ENCODE measurements at places on chromosomes 16 and 17.

- no peak for DNase-seq
Observed at GRCh38 chr17:12320286-12320685, 299.6 kb downstream of the MAP2K4 start.

GRCh38 chr16:56915336-56916119 is 16.4 kb upstream of the HERPUD1 start:
- DNase-seq, result no peak

GRCh38 chr16:58639230-58639629 is 9.6 kb upstream of the CNOT1 start:
- no peak for DNase-seq

DNA sequence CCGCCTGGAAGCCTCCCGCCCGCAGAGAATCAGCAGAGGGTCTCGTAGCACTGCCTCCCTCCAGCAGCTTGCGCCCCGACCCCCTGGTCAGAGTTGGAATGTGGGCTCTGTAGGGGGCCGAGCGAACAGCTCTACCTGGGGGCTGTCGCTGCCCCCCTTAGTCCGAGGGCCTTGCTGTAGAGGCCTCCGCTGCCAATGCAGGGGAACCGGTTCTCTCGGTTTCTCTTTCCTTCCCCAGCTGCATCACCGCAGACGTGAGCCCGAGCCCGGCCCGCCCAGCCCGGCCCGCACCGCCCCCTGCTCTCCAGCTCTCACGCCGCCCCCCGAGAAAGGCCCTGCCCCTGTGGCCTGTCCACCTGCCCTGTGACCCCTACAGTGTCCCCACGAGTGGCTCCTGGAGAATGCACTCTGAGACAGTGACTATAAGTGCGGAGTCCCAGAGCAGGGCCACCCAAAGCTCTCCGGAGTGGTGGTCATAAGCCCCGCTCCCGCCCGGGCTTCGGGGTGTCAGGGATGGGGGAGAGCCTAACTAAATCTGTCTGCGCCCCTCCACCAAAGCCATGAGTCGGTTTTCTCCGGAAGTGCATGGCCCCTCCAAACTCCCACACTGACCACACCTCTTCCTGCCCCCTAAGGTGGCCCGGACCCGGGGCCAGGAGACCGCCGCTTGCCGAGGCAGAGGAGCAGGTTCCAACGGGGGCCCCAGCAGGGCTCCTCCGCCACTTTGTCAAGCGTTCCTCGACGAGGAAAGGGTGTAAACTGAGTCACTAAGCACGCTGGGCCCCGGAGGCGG is 1.7 kb downstream of the ARHGAP27 start:
- no peak for DNase-seq

DNA sequence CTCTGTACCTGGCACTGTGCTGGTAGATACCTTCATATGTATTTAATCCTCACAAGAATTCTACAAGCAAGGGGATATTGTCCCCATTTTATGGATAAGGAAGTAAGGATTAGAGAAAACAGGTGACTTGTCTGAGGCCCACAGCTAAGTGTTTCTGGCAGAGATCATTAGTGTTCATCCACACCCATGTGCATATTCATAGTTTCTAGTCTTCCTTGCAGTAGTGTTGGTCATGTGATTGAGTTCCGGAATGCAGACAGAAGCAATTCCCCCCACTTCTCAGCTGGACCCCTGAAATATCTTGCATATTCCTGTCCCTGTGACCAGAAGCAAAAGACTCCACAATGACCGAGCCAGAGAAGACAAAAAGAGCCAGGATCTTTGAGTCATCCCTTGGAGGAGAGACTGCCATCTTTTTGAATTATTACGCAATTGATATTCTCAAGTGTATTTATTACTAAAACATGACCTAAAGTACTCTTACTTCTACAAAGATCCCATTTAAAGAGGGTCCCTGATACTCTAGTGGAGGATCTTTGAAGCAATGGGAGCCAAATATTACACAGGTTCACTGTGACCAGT is 43.4 kb downstream of the SOX9 start:
- DNase-seq, result no peak

DNA sequence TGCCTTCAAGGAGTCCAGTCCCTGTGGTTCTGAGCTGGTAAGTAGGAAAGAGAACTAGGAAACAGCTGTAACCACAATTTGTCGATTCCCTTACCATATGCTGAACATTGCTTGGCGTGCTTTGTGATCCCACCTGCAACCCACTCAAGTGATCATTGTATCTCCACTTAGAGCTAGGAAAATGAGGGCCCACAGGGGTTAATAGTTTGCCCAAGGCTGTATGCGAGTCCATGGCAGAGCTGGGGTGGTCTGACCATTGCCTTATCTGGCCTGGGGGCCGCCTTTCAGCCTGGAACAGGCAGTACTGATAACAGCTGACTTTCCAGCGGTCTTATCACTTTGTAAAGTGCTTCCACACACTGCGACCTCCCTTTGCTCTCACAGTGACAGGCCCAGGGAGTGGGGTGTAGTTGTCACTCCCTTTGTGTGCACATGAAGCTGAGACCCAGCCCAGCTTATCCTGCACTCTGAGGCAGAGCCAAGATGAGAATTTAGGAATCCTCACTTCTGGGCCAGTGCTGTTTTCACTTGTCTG is 9.8 kb downstream of the MYL4 start:
- no peak for DNase-seq

DNA sequence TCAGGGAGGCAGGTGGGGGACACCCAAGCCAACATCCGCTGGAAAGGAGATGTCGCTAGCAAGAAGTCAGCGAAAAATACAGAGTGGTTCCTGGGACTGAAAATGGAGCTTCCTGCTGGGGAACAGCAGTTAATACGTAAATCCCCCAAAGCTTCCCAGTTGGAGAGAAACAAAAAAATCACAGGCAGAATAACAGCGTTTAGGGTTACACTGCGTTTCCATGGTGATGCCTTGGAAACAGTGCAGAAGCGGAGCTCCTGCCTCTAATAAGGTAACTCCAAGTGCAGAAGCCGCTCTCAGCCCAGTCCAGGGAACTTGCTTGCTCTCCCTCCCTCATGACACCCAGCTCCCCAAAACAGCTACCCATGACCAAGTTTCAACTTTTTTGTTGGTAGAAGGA is 73.4 kb downstream of the PLD6 start:
- DNase-seq, result no peak

GRCh38 chr17:16882243-16882925 is 89.5 kb downstream of the TNFRSF13B start:
- no peak for DNase-seq

DNA sequence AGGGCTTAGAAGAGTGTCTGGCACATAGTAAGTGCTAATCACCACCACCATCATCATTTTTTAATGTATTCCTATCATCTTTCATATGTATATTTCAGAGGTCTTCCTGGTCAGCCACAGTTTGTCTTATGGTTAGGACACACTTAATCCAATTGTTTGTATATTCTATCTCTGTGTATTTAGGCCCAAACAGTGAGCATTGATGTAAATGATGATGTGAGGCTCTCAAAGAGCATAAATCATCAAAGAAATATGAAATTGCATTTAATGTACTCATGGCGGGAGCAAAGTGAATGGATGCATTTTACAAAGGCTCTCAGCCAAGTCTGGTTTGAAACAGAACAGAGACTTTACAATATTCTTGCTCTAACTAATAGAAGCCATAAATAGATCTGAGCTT is 24.1 kb upstream of the MPHOSPH6 start:
- no peak for DNase-seq

GRCh38 chr16:47990676-47991075 is 165.1 kb downstream of the ABCC12 start:
- no peak for DNase-seq

- no peak for DNase-seq
Observed at GRCh38 chr17:81232616-81233241, 6.1 kb downstream of the TEPSIN start.

DNA sequence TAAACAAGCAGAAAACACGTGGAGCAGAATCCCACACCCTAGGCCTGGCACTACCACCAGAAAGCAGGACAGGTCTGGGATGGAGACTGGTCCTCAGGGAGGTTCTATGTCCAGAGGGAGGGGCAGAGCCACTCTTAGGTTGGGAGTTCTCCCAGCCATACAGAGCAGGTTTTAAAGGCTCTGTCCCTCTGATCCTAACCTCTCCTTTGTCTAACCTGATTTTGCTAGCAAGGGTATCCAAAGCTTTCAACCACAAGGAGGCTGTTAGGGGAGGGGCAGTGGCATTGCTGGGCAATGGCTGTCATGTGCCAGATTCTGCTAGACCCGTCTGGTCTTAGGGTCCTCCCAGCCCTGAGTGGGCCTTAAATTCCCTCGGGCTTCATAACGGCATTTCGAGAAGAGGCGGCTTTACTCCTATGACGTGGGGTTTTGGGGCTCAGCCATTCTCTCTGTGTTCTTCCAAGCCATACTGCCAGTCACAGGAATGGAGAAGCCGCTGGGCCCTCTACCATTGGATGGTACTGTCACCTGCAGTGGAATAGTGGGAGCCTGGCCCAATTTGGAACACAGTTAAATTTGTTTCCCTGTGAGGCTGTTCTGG is 5.7 kb downstream of the TPPP3 start:
- no peak for DNase-seq

DNA sequence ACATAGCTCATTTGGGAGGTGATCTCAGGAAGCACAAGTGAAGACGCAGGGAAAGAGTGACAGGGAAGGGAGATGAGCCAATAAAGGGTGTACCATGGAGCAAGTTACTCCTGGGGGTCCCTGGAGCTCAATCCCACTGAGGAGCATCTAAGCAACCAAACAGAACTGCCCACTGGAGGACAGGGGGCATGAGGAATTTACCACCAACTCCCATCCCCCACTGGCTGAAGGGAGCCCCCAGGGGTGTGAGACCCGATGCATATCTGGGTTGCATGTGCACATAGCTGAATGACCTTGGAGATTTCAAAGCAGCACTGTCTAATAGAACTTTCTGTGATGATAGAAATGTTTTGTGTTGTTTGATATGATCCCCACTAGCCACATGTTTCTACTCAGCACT is 29.6 kb downstream of the C16orf82 start:
- no peak for DNase-seq
